GM18507 (cell line): ENCODE measurements at places on chromosomes 6 and 20.
A peak's percentile ranks its signal among the peaks of the same experiment; 100 is the strongest.

GRCh38 chr6:16810411-16810810 is 49.2 kb upstream of the ATXN1 start:
- no peak for DNase-seq

DNA sequence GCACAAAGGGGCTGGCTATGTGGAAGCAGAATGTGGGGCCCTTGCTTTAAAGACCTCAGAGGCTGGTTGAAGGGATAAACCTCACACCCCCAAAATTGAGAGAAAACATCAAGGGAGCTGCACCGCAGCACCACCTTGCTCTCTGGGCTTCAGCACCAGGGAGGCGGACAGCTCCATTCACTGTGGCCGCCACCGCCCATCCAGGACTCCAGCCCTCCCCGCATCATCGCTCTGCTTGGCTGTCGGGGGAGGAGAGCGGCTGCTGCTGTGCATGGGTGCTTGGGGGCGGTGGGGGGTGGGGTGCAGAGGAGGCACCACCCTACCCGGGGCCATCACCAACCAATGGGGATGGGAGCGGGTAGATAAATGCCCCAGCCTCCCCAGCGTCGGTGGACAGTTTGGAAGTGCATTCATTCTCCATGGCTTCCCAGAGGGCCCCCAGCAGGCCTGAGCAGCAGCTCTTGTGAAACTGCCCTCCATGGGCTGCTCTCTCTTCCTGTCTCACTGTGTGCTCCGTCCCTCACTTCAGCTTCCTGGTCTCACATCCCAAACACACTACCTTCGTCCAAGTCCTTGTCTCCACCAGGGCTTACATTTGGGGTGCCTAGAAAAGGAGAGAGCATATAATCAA is 75.7 kb upstream of the BHLHE23 start:
- DNase-seq, result peak; percentile 59

- DNase-seq, result no peak
Measured at GRCh38 chr6:23277521-23278179, 708.3 kb downstream of the HDGFL1 start.

- no peak for DNase-seq
Measured at GRCh38 chr6:86856379-86856778, 80.9 kb upstream of the HTR1E start.

- no peak for DNase-seq
Measured at GRCh38 chr6:129577691-129578090, 132.3 kb downstream of the ARHGAP18 start.

GRCh38 chr6:5279891-5280338 is 18.6 kb downstream of the FARS2 start:
- DNase-seq, result no peak

DNA sequence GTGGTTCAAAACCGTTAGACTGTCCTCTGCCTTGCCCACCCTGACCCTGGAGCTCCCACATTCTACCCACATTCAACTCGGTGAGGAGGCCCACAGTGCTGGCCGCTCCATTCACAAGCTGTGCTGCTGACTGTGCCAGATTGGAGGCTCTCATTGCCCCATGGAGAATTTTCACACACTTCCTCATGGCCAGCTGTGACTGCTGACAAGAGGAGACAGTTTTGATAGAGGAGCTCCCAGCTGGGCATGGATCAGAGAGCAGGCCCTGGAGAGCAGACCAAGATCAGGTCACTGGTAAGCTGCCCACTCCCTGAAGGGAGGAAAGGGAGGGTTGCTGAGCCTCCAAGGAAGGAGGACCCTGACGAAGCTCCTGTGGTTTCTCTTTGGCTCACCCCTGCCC is 246.1 kb upstream of the RIN2 start:
- no peak for DNase-seq

DNA sequence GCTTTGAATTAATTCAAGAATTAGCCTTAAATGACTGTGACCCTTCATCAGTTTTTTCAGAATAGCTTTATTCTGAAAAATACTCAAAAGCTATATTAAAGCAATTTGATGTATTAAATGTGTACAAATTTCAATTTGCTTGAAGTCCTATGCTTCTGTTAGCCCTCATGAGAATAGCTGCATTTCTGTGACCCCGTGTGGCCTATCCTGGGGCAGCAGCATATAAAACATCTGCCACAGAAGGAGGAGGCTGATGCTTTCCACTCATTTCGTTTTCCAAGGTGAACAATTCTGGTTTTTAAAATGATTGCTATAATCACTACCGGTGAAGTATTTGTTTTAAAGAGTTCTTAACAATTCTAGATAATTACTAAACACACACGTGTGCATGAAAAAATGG is 360.3 kb downstream of the BTBD9 start:
- no peak for DNase-seq

DNA sequence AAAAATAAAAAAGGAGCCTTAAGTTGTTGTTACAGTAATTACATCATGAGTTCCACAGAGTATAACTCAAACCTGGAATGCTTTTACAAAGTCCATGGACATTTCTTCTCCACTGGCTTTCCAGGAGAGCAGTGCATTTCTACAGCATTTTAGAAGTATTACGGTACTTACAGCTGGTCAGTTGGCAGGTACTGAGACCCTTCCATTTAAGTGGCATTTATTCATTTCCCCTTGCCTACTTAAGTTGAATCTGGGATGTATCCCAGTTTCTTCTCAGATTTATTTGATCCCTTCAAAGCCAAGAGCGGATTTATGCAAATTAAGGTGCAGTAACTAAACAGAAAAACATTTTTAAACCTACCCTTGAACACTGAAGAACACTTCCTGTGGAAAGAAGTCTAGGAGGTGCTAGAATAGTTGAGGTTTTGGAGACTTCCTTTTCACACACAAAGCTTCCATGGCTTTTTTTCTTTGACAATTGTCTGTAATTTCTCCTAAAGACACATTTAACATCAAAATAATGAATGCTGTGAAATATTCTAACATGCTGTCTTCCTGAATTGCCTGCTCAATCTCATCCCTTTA is 3.4 kb downstream of the PRDM13 start:
- no peak for DNase-seq

GRCh38 chr20:19758501-19759331 is 658 bp downstream of the RIN2 start:
- DNase-seq, result no peak

- DNase-seq, result no peak
Measured at GRCh38 chr20:18176318-18176785, 38.7 kb downstream of the KAT14 start.

DNA sequence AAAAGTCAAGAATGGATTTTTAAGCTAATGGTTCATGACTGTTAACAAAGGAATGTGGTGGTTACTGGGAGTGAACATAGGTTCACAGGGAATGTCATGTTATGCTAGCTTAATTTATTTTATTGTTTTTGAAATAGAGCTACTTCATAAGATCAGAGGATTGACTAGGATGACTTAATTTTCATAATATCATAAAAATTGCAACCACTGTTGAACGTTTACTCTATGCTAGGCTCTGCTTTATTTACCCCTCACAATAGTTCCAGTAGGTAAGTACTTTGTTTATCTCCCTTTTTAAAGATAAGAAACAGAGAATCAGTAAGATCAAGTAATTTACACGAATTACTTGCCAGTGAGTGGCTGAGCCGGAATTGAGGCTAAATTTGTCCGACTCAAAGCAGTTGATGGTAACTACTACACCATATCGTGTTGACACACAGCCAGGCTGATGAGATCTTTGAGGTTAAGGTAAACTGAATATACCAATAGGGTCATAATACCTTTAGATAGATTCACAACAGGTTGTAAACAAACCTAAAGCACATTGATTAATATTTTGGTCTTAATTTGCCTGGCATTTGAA is 194.6 kb upstream of the CITED2 start:
- no peak for DNase-seq

- DNase-seq, result no peak
Measured at GRCh38 chr6:167407239-167408064, 82.6 kb downstream of the TTLL2 start.

DNA sequence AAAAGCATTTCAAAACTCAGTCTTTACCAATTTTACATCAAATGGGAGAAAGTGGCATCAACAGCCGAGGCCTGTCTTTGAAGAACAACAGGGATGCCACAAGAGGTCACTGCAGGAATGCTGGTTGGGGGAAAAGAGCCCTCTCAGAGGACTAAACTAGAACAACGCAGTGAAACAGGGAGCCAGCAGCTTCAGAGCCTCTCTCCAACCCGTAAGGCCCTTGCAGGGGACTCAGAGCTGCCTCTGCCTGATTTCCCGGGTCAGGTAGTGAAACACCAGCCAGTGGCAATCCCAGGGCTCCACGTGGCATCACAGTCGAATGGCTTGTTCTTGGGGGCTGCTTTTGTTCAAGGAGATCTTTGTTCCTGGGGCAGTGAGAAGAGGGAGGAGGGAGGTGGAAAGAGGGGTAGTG is 55.0 kb upstream of the KCNK16 start:
- DNase-seq, result peak; percentile 28

GRCh38 chr20:2873747-2874041 is 413 bp downstream of the PTPRA start:
- DNase-seq, result no peak

- no peak for DNase-seq
Measured at GRCh38 chr20:17587824-17588223, 17.9 kb downstream of the DSTN start.

DNA sequence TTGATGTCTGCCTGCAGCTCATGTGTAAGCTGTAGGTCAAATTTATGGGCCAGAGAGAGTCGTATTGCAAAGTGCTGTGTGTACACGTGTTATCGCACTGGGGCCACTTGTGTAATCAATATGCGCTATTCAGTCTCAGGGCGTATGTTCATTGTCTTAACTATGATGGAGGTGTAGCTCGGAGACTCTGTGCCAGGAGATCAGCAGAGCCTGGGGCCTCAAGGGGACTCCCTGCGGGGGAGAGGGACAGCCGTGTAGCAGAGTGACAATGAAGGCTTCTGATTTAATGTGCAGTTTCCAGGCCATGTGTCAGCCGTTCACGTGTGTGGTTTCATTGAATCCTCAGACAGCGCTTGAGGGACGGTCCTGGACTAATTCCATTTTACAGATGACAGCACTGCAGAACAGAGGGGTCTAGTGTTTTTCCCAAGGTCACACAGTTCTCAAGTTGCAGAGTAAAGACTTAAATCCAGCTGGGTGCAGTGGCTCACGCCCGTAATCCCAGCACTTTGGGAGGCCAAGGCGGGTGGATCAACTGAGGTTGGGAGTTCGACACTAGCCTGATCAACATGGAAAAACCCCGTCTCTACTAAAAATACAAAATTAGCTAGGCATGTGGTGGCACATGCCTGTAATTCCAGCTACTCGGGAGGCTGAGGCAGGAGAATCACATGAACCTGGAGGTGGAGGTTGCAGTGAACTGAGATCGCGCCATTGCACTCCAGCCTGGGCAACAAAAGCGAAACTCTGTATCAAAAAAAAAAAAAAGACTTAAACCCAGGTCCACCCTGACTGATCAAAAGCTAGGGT is 242.5 kb downstream of the PREX1 start:
- DNase-seq, result no peak

DNA sequence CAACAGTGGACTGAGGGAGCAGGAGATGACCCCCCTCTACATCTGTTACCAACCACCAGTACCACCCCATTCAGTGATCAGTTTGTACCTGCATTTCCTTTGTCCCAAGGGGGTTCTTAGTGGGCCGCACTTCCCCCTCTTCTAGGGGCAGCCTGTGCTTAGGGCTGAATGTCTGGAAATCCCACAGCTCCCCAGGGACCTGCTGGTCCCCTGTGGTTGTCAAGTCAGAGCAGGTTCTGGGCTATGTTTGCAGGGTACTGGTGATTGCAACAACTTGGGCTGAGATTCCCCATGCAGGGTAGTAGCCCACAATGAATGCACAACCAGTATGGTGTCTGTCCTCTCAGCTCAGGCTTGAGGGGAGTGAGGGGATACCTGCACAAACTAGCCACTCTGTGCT is 39.7 kb upstream of the COL10A1 start:
- DNase-seq, result no peak

GRCh38 chr20:40104959-40105358 is 584.1 kb downstream of the MAFB start:
- DNase-seq, result no peak

DNA sequence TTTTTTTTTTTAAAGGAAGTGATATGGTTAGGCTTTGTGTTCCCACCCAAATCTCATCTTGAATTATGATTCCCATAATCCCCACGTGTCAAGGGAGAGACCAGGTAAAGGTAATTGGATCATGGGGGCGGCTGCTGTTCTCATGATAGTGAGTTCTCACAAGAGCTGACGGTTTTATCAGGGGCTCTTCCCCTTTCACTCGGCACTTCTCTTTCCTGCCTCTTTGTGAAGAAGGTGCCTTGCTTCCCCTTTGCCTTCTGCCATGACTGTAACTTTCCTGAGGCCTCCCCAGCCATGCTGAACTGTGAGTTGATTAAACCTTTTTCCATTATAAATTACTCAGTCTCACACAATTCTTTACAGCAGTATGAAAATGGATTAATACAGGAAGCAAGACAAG is 64.3 kb downstream of the ZFP64 start:
- no peak for DNase-seq

DNA sequence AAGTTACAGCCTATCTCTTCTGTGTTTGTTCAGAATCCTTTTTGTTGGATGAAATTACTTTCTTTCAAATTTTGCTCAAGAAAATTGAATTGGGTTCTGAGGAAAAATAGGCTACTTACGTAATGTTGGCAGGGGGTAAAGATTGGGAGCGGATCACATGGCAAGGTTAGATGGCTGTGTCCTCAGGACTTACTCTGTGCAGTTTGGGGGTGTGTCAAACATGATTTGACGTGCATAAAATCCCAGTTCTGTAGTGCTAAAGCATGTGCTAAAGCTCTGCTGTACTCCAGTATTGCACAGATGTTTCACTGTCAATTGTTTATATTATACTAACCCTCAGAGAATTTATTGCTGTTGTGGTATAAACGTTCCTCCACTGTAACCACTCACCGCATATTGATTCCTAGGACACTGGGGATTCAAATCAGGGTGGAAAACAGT is 2.6 kb downstream of the NT5E start:
- DNase-seq, result no peak

GRCh38 chr6:146593986-146594385 is 4.8 kb upstream of the ADGB start:
- DNase-seq, result no peak

- DNase-seq, result no peak
Measured at GRCh38 chr6:135196739-135197510, 15.8 kb downstream of the MYB start.

- no peak for DNase-seq
Measured at GRCh38 chr6:151239603-151240035, at the start of gene AKAP12. Gene AKAP12 (plus strand): TSS chr6:151239967. CDS start chr6:151240563, 596 bp downstream.

- no peak for DNase-seq
Measured at GRCh38 chr6:128412680-128413079, 107.7 kb downstream of the PTPRK start.

- no peak for DNase-seq
Measured at GRCh38 chr20:51918561-51918960, 116.2 kb upstream of the SALL4 start.

GRCh38 chr20:47774131-47774777 is 11.0 kb downstream of the SULF2 start:
- DNase-seq, result no peak

DNA sequence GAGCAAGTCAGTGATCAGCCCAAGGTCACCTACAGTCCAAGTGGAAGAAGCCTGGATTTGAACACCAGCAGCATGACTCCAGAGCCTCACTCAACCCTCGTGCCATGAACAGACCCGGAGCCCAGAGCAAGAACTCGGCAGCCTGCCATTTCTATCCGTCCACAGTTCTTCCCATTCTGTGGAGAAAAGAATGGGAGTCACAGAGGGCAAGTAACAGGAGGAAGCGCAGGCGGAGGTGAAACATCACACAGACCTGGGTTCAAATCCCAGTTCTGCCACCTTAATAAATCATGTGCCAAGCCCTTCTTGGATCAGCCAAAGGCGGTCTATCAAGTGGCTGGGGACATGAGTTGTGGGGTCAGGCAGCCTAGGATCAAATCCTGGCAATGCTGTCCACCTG is 4.3 kb downstream of the PREX1 start:
- no peak for DNase-seq

GRCh38 chr6:36345681-36346466 is 9.2 kb upstream of the BNIP5 start:
- no peak for DNase-seq
